ENCODE measurements at places on chromosomes 3 and 15. TPM values are rescaled to one million over a fixed set of nuclear protein-coding genes. Genes with fewer than 3 reads are reported as not detected.

DNA sequence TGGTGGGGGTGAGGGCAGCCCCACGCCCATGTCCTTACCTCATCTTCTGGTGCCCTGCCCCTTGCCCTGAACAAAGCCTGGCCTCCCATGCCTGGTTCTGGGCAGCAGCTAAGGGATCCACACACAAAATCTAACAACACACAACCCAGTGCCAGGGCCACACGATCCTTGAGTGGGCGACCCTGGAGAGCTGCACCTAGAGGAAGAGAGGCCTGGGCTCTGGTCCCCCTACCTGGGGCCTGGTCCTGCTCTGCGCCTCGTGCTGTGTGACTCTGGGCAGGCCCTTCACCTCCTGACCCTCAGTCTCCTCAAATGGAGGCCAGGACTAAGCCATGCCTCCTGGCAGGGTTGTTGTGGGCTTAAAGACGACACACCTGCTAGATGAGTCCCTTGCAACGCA is 20.0 kb upstream of the C3orf22 start:
- DNase-seq: no peak

The TMC3 gene
- not detected for total RNA-seq

GRCh38 chr15:32723171-32723948 is 5.6 kb downstream of the GREM1 start:
- no peak for DNase-seq

DNA sequence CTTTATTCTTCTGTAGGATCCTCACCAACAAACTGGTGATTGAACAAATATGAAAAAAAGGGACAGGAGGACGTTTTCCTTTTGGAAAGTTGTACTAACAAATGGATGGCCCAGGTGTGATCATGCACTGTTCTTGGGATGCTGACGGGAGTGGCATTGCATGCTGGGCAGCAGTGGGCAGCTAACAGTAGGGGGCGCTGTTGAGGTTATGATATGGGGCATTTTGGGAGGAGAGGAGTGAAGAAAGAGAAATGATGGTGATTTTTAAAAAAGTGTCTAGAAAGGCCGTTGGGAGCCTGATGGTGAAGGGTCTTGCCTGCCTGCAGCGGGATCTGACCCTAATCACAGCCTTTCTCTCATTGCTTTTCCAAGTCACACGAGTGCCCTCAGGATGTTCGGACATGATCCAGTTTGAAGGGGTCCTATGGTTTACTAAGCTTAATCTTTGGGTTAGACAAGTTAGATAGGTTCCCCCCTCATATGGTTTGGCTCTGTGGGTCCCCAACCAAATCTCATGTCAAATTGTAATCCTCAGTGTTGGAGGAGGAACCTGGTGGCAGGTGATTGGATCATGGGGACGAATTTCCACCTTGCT is 46.2 kb upstream of the PRTG start:
- no peak for DNase-seq

GRCh38 chr15:85988741-85989140 is 90.9 kb upstream of the AGBL1 start:
- DNase-seq: no peak

The CKMT1A gene
- total RNA-seq: not detected

DNA sequence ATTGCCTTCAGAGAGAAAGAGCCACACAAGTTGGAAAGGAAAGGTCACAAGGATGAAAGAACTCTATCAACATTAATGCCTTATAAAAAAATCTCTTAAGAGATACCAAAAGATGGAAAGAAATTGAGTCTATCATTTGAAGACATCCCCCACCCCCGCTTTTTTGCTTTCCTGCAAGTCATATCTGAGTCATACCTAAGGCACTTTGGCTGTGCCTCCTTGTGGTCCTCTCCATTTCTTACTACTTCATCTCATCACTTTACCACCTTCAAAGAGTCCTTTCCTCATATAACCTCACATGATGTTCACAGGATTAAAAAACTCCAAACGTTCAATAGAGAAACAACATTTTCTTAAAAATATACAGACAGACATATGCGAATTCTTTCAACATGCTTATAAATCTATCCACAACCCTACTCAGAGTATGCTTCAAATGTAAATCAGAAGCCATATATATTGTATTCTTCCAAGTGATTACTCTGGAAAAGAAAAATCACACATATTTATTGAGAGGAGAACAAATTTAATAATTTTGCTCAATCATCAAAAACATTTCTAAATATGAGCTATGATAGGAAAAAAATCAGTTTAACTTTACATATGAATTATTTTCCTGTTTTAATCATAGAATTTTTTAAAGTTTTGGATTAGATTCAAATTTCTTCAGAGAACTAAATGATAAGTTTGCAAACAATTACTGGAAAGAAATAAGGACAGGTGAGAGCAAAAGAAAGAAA is 1003.9 kb upstream of the CFAP20DC start:
- DNase-seq: no peak

- no peak for DNase-seq
Measured at GRCh38 chr3:33941804-33942203, 143.4 kb downstream of the PDCD6IP start.

DNA sequence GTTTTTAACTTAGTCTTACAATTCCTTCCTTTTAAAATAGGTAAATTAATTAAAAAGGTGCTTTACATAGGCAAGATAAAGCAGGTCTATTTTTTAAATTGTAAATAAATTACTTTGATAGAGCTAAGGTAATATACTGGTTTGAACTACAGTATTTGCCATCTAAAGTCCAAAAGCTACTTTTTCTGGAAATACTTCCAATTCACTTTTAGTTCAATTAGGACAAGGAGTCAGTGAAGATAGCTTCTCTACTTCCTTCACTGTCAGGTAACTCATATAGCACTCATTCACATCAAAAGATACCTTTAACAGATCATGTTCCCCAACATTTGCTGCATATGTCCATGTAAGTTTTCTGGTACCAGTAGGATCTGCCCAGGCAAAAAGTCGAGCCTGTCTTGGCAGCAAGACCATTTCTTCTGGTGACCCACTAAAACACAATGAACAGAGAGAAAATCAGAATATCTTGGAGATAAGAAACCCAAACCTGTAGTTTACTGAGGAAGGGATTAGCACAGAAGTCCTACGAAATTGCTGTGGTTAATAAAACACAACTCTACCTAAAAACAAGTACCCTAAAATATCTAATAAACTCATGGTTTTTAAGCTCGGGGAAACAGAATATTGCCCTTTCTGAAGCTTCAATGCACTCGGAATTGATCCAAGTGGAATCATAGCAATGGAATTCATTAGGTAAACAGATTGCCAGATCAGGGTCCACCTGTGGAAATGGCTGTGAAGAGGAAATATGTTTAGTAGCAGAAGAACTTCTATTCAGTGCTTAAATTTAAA is 153.1 kb downstream of the VPS13C start:
- DNase-seq: peak; percentile 11

DNA sequence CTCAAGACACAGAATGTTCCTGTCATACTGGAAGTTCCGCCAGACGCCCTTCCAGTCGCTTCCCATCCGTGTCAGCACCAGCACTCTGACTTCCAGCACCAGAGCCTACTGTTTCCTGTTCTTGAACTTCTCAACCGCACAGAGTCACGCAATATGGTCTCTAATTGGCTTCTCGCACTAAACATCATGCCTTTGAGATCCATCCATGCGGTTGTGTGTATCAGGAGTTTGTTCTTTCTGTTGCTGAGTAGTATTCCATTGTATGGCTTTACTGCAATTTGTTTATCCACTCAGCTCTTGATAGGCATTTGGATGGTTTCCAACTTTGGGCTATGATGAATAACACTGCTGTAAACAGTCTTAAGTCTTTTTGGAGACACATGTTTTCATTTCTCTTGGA is 112.1 kb downstream of the LRRK1 start:
- no peak for DNase-seq
